ENCODE measurements at places on chromosomes 12 and 14. TPM values are rescaled to one million over a fixed set of nuclear protein-coding genes. Genes with fewer than 3 reads are reported as not detected.

GRCh38 chr12:115455268-115455681 is 771.3 kb upstream of the TBX3 start:
- DNase-seq, result no peak
- H3K36me3 ChIP-seq, result no peaks in the 10 kb centered on the region
- H3K27me3 ChIP-seq, result peaks cover 17% of the 10 kb centered on the region
- H3K27ac ChIP-seq, result no peak overlapping the region
- no peak overlapping the region for H3K4me3 ChIP-seq
- H3K4me1 ChIP-seq, result no peaks in the 10 kb centered on the region

DNA sequence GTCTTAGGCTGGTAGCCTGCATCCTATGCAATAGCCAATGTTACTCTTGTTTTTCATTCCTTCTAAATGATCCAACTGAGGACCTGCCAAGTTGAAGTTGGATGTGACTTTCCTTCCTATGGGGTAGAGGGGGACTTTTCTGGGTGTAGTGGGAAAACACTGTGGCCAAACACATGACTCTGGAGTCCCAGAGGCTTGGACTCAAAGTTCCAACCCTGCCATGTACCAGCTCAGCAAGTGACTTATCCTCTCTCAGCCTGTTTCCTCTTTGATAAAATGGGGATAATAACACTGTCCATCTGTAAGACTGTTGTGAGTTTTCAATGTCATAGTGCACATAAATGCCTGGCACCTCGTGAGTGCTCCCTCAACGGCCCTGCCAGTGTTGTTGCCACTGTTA is 97.0 kb downstream of the ZFP36L1 start:
- no peak overlapping the region for H3K27ac ChIP-seq
- no peaks in the 10 kb centered on the region for H3K36me3 ChIP-seq
- no peak for DNase-seq
- no peaks in the 10 kb centered on the region for H3K27me3 ChIP-seq

DNA sequence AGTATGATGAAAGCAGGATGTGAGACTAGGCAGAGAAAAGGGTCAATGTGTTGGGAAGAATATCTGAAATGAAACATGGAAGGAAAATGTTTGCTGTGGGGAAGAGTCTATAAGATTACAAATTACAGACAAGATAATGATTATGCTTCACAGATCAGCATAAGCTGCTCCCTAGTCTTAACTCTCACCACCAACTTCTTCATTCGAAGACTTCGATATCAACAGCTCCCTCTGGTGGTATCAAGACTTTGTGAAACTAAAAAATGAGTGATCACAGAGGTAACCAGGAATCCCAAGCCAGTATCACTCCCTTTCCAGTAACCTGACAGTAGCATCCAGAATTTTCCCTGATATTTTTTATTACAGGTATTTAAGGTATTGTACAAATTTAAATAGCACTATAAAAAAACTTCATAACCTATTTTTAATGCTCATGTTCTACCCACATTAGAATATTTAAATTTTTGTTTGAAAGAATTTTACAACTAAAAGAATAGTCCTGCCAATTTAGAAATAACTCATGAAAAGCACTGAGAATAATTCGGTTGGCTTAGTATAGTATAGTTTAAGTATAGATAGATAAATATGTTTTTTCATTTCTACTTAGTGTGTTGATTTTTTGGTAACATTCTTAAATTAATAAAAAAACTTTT is 84.4 kb downstream of the C2CD5 start:
- no peak overlapping the region for H3K4me3 ChIP-seq
- H3K27ac ChIP-seq, result no peak overlapping the region
- no peaks in the 10 kb centered on the region for H3K27me3 ChIP-seq
- H3K36me3 ChIP-seq, result peaks cover 4% of the 10 kb centered on the region

GRCh38 chr14:61812347-61813095 is 50.3 kb downstream of the SNAPC1 start:
- H3K36me3 ChIP-seq, result peaks cover 5% of the 10 kb centered on the region
- H3K27ac ChIP-seq, result no peak within 1 kb of the TSS
- H3K4me1 ChIP-seq, result peaks cover 11% of the 10 kb centered on the region
- peaks cover 72% of the 10 kb centered on the region for H3K27me3 ChIP-seq

DNA sequence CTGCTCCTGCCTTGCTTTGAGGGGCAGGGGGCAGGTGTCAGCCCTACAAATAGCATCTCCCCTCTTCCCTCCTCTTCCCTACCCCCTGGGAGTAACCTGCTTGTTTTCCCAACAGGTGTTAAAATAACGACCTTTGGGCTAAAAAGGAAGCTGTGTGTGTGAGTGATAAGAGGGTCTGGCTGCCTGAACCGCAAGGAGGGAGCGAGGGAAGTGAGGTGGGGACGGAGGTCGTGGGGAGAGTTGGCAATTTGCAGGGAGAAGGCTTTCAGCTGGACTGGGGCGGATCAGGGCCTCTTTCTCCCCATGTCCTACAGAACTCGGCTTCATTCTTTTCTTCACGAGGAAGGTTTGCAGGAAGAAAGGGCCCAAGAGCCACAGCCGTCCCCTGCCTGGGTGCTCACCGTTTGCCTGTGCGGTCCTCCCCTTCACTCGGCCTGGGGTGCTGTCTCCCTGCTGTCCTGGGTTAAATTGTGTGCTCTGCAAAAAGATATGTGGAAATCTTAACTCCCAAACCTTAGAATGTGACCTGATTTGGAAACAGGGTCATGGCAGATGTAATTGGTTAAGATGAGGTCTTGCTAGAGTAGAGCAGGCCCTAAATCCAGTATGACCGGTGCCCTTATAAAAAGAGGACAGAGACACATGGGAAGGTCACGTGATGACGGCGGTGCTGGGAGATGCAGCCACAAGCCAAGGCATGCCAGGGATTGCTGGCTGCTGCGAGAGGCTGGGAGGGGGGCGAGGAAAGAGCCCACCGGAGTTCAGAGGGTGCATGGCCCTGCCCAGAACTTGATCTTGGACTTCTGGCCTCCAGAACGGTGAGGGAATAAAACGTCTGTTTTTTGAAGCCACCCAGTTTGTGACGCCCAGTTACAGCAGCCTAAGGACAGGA is 38.7 kb upstream of the NCOR2 start:
- H3K4me3 ChIP-seq, result no peak overlapping the region
- no peak overlapping the region for H3K27ac ChIP-seq
- peaks cover 15% of the 10 kb centered on the region for H3K4me1 ChIP-seq
- no peaks in the 10 kb centered on the region for H3K36me3 ChIP-seq
- H3K27me3 ChIP-seq, result peaks cover 26% of the 10 kb centered on the region

Gene FAM186B
- not detected for total RNA-seq

GRCh38 chr12:56437430-56438176 is 11.6 kb downstream of the TIMELESS start:
- H3K36me3 ChIP-seq, result peaks cover 14% of the 10 kb centered on the region
- H3K4me3 ChIP-seq, result no peak overlapping the region
- DNase-seq, result no peak
- no peak overlapping the region for H3K27ac ChIP-seq
- peaks cover 4% of the 10 kb centered on the region for H3K4me1 ChIP-seq

- DNase-seq, result peak; percentile 39
- no peak overlapping the region for H3K27ac ChIP-seq
- no peaks in the 10 kb centered on the region for H3K36me3 ChIP-seq
- no peaks in the 10 kb centered on the region for H3K27me3 ChIP-seq
These were observed 147.4 kb upstream of the EGLN3 start for GRCh38 chr14:34098045-34098984.

- no peak for DNase-seq
- no peak overlapping the region for H3K27ac ChIP-seq
- H3K4me3 ChIP-seq, result no peak overlapping the region
- peaks cover 34% of the 10 kb centered on the region for H3K27me3 ChIP-seq
- H3K4me1 ChIP-seq, result peaks cover 25% of the 10 kb centered on the region
- no peaks in the 10 kb centered on the region for H3K36me3 ChIP-seq
These were observed 3.4 kb downstream of the GLIPR1L1 start for GRCh38 chr12:75337905-75338304.

DNA sequence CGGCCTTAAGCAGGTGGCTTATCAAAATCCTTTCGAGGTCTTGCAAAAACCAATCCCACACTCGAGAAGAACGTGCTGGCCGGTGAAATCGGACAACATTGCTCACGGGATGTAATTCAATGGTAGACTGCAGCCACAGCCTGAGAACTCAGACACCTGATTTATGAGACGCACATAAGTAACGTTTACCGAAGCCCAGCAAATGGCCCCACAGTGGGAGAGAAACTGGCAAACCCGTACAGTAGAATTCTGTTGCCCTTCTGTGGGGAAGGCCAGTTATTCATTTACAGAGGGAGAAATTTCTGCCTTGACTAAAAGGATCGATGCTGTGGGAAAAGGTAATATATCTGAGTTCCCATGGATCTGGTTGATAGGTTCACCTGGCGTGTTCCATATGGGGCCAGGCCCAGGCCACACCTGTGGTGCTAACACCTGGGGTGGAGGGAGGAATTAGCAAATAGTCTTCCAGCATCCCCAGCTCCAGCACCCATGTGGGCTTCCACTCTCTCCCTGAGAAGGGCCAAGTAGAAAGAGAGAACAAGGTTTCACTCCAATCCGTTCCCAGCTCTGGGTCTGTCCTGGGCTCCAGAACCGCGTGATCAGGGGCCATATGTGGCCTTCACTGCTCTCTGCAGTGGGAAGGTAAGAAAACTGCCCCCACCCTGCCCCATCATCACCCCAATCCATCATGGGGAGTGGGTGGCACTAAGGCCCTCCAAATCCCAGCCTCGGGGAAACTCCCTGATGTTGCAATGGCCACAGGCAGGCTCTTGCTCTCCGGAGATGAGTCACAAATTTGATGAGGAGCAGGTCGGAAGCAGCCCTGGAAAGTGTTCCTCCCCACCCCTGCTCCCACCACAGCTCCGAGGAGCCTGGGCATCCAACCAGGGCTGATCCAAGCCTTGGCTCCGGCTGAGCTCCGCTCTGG is 12.7 kb downstream of the BDKRB1 start:
- no peaks in the 10 kb centered on the region for H3K27me3 ChIP-seq
- no peak overlapping the region for H3K27ac ChIP-seq
- H3K4me1 ChIP-seq, result no peaks in the 10 kb centered on the region
- no peak overlapping the region for H3K4me3 ChIP-seq
- no peak for DNase-seq

DNA sequence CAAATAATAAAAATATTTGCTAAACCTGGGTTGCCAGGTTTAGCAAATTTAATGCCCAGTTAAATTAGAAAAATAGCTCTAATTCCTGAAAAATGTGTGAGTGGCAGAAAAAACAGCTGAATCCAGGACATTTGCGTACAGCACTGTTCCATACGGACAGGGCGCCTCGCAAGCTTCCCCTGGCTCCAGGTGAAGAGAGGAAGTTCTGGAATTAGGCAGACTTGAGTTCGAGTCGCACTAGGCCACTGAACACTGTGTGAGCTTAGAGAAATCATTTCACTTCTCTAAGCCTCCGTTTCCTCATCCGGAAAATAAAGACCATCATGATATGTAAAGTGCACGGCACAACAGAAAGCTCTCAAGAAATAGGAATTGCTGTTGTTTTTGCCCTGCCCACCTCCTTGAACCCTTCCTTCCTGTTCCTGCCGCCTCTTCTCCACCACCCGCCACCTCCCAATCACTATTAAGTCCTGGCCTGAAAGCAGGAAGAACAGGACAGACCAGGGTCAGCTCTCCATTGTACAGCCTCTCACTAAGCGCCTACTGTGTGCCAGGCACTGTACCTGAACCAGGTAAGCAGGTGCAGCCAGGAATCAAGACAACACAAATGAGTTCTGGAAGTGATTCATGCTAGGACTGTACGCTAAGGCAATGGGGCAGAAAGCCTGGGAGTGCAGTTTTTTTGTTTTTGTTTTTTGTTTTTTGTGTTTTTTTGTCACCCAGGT is 763 bp upstream of the PHETA1 start:
- H3K36me3 ChIP-seq, result no peaks in the 10 kb centered on the region
- DNase-seq, result no peak
- H3K4me1 ChIP-seq, result peaks cover 10% of the 10 kb centered on the region

DNA sequence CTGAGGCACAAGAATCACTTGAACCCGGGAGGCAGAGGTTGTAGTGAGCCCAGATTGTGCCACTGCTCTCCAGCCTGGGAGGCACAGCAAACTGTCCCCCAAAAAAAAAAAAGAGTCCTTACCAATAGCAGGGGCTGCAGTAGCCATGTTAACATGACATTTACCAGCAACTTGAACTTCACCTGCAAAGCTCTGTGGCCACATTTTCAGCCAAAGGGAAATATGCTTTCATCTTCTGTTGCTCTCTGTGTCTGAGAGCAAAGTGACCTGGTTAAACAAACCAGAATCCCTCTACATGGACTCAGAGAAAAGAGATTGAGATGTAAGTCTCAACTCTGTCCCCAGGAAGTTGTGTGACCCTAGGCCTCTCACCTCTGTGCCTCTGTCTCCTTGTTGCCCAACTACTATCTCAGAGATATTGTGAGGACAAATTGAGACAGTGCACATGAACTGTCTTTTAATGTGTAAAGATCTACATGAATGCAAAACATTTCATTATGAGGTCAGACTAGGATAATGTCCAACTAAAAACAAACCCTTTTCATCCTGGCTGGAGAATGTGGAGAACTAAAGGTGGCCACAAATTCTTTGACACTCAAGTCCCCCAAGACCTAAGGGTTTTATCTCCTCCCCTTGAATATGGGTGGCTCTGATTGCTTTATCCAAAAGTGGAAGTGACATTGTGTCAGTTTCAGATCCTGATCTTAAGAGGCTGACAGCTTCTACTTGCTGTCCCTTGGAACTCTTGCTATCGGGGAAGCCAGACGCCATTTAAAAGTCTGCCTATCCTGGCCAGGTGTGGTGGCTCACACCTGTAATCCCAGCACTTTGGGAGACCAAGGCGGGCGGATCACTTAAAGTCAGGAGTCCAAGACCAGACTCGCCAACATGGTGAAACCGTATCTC is 24.7 kb upstream of the P2RX4 start:
- H3K27me3 ChIP-seq, result no peaks in the 10 kb centered on the region
- no peak overlapping the region for H3K27ac ChIP-seq
- peaks cover 51% of the 10 kb centered on the region for H3K36me3 ChIP-seq
- H3K4me3 ChIP-seq, result no peak overlapping the region

Gene MYG1
- 53.7 TPM for total RNA-seq

Gene B4GALNT3
- total RNA-seq, result 0.88 TPM

DNA sequence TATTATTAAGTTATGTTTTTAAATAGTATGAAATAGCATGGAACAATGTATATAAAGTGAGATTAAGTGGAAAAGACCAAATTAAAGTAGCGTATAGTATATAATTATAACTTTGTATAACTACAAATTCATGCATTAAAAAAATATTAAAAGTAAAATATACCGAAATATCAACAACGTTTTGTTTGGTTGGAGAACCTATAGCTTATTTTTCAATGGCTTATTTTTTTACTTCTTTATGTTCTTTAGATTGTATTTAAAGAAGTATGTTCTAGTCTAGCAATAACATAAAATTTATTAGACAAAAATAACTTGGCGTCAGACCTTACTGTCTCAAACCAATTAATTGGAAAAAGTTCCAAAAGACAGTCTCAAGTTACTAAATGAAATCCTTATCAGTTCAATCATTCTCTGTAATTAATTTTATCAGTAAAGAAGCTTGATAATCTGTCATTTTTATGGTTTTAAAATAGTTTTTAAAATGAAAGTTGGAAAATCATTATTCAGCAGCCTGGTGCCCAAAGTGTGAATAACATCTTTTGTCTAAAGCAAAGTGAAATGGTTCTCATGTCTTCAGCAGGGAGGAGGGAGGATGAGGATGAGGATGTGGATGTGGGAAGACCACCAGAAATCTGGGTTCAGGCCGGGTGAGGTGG is 46.7 kb downstream of the IRAK3 start:
- H3K36me3 ChIP-seq, result no peaks in the 10 kb centered on the region
- peaks cover 11% of the 10 kb centered on the region for H3K4me1 ChIP-seq
- H3K27me3 ChIP-seq, result peaks cover 38% of the 10 kb centered on the region
- H3K27ac ChIP-seq, result no peak overlapping the region
- DNase-seq, result no peak
- H3K4me3 ChIP-seq, result peak overlapping the region; percentile 39

- no peaks in the 10 kb centered on the region for H3K36me3 ChIP-seq
- no peak overlapping the region for H3K4me3 ChIP-seq
- no peak overlapping the region for H3K27ac ChIP-seq
These were observed 21.1 kb downstream of the IRF2BPL start for GRCh38 chr14:77007183-77007974.

Gene FAM234B
- total RNA-seq, result 5.2 TPM

Data from activated CD4-positive, alpha-beta memory T cell treated with anti-CD3 and anti-CD28 coated beads, Interleukin-2, amount 10 ng/mL, durations not matched to agents 7 days and 5 days (primary cell).